ACHN (cell line): ENCODE measurements at places on chromosomes 6 and 20.

DNA sequence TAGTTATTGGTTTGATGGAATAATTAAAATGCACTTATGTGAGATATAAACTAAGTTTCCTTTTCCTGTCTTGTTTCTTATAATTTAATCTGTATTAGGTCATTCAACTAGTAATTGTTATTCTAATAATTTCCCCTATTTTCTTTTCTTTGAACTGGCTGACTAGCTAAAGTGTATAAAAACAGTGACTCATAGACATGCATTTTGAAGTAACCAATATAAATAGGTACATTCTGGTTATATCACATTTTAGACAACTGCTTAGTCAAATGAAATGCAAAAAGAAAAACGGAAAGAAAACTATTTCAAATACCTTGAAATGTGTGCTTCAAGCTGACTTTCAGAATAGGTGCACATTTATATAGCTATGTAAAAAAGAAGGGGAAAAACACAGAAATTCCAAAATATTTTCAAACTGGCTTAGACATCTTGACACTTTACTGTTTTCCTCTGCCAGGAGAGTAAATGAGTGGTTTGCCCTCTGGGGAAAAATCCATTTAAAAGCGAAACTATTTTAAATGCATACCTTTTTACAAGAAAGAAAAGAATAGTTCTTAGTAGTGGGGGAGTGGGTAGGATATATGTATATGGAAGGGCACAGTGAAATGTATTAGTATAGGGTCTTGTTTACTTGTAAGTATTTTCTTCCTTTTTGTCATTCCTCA is 28.3 kb downstream of the KCNQ5 start:
- DNase-seq = no peak

DNA sequence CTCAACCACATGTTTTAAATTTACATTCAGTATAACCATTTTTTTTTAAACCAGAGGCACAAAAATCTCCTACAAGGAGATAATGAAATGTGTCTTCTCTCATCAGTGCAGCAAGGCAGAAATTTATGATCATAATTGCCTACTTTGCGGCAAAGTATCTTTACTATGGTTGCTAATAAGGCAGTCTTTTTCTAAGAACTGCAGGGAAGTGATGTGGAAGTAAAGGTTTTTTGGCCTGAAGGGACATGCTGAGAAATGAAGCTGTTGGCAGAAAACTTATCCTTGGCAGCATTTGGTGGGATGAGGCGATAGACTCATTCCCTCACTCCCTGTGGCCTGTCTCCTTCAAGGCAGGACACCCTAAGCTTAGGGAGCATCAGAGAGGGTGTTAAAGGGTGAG is 48.7 kb downstream of the SCGN start:
- no peak for DNase-seq

DNA sequence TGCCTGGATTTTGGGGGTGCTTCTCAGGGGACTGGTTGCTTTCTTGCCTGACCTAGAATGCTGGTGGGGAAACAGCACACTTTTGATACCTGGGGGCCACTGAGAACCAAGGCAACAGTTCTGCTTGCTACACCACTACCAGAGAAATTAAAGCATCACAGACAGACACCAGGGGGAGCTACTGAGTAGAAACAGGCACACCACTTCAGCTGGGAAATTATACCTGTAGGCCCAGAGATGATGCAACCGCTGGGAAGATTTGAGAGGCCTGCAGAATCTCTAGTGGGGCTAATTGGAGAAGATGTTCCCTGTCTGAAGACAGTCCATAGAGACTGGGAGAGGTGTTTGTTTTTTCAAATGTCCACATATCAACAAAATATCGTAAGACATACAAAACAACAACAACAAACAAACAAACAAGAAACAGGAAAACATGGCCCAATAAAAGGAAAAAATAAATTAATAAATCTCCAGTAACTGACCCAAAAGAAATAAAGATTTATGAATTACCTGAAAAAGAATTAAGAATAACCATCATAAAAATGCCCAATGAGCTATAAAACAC is 129.4 kb upstream of the RIN2 start:
- peak; percentile 67 for DNase-seq

- no peak for DNase-seq
Observed at GRCh38 chr20:49982072-49982345, 771 bp upstream of the SNAI1 start.

DNA sequence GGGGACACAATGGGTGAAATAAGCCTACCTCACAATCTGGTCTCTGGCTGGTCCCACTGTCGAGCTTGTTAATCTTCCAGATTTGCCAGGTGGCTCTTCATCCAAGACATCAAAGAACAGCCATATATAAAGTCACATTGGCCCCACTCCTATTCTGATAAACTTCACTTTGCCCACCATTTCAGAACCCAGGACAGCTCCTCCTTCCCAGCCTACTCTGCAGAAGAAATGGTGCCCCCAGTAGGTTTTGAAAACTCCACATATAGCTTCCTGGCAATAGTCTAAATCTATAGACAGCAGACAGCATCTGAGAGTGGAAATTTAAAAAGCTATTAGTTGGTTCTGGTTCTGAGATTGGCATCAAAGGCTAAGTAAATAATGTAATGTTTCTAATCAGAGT is 143.1 kb upstream of the PCSK2 start:
- DNase-seq = peak; percentile 21

GRCh38 chr20:46984405-46984804 is 89.8 kb downstream of the EYA2 start:
- DNase-seq = no peak

DNA sequence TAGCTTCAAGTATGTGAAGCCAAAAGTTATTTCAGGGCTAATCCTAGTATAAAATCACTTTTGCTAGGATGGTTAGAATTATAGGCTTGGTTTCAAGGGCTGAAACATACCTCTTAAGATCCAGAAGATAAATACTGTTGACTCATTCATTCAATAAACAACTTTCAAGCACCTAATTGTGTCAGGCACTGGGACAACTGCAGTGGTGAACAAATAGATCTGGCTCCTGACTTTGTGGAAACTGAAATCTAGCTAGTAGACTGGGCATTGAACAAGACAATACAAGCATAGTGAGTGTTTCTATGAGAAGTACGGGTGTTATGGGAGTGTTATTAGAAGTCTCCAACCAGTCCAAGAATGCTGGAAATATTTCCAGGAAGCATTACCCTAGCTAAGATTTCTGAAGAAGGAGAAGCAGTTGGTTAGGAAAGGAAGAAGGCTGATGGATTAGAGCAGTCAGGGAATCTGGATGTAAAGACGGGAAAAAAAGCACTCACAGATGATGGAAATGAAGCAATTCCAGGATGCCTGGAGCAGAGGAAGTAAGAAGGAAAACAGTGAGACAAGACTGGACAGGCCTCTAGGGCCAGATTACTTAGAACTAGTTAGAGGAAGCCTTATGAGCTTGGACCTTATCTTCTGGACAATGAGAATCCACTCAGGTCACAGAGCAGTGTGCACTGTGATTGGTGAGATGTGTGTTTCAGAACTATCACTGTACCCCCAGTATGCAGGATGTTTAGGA is 132.6 kb upstream of the RAB32 start:
- DNase-seq = no peak

DNA sequence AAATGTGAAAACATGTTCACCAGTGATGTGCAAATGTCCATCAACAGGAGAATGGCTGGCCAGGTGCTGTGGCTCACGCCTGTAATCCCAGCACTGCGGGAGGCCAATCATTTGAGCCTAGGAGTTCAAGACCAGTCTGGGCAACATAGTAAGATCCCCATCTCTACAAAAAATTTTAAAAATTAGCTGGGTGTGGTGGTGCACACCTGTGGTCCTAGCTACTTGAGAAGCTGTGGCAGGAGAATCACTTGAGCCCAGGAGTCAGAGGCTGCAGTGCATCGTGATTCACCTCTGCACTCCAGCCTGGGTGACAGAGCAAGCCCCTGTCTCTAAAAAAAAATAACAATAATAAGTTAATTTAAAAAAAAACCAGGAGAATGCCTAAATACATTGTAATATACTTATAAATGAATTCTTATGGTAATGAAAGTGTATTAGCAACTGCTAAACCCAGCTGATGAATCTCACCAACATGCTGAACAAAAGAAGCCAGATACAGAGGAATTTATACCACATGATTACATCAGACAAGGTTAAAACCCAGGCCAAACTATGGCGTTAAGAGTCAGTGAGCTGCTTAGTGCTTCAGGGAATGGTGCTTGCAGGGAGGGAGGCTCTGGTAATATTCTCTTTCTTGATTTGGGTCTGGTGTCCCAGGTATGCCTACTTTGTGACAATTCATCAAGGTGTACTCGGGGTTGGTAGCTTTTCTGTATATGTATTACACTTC is 36.4 kb downstream of the RPP40 start:
- no peak for DNase-seq

GRCh38 chr6:157224178-157224950 is 99.0 kb downstream of the TMEM242 start:
- no peak for DNase-seq

DNA sequence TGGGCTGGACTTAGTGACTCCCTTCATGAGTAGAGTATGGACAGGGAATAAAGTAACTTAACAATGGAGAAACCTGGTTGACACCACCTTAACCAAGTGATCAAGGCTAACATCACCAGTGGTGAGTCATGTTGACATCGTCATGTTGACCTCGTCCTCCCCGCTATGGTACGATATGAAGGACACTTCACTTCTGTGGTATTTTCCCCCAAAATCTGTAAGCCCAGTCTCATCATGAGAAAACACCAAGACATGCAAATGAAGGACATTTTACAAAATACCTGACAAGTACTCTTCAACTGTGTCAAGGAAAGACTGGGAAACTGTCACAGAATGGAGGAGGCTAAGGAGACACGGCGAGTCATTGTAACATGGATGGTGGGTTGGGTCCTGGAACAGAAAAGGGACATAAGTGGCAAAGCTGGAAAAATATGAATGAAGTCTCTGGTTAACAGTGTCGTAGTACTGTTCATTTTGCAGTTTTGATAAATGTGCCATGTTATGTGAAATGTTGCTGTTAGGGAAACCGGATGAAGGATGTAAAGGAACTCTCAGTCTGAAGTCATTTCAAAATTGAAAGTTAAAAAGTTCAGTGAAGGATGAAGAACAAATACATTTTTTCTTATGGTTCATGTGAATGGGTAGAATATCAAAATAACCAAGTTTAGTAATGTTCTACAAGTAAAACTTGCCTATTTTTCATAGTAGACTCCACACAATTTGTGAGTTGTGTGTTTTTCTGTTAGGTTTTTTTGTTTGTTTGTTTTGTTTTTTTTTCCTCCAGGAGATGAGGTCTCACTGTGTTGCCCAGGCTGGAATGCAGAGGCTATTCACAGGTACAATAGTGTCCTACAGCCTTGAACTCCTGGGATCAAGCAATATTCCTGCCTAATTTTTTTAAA is 247.5 kb downstream of the TMEM242 start:
- no peak for DNase-seq

GRCh38 chr6:41446907-41447545 is 99.2 kb upstream of the FOXP4 start:
- no peak for DNase-seq

GRCh38 chr6:108715832-108716231 is 132.4 kb upstream of the ARMC2 start:
- DNase-seq = no peak

DNA sequence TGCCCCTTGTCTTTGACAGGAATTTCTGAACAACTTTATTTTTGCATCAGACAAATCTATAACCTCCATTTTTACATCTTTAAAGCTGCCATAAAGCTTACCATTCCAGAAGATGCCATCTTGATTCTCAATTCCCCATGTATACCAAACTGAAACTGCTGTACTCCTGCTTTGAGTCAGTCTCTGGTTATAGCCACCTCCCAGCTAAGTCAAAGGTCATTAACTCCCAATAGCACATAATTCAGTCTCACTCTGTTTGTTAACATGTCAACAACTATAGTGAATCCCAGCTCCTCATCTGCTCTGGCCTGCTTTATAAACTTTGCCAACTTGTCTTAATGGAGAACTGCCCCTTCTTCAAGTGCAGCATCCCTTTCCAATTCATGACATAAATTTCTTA is 343.6 kb downstream of the FRK start:
- no peak for DNase-seq

DNA sequence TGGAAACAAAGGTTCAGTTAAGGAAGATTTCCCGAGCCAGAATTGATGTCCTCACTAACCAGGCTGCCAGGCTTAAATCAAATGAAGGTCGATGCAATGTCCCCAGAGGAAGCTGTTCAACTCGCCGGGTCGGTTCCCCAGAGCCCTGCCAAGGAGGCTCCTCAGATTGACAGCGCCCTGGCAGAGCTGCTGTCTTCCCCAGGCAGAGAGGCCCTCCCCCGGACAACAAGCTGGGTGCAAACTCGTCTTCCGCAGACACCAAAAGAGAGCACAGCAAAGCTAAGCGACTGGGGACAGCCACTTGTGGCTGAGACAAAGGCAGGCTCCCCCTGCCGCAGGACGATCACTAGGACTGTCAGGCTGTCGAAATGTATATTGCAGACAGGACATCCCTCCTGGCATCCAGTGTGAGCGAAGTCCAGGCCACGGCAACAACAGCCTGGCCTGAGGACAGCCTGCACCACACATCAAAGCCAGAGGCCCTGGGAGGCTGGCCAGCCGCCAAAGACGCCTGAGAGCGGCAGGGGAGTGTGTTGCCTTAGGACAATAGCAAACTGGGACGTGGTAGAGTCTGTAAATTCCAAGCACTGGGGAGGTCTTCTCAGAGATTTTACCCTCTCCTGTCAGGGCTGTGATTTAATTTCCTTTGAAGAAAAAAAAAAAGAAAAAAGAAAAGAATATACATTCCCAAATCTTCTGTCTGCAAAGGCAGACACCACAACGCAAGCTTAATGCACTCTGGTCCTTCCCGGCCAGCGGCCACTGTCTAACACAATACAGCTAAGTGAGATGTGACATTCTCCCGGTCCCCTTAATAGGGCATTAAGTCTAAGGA is 99.1 kb downstream of the HIVEP2 start:
- DNase-seq = peak; percentile 80

GRCh38 chr6:32213649-32214048 is 10.2 kb downstream of the NOTCH4 start:
- no peak for DNase-seq

GRCh38 chr6:74755778-74756177 is 450.1 kb downstream of the COL12A1 start:
- no peak for DNase-seq

DNA sequence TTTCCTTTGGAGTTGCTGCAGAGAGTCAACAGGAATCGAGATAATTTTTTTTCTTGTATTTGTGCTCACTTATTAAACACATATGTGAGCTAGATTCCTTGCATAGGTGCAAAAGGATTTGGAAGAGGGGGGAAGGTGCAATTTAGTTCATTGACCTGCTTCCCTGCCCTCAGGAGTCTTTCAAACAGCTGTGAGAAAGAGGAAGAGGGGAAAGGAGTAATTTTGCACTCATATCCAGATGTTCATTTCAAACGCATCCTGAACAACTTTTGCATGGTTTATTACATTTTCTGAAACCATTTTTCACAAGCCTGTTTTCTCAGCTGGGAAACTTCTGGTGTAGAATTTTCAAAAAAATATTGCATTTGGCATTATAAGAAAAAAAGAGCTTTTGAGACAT is 795.0 kb downstream of the MAFB start:
- DNase-seq = no peak

GRCh38 chr6:80148220-80148619 is 41.7 kb downstream of the BCKDHB start:
- no peak for DNase-seq

GRCh38 chr6:165762125-165762524 is 99.1 kb upstream of the PDE10A start:
- DNase-seq = no peak
